ENCODE measurements at places on chromosomes 4 and X. TPM values are rescaled to one million over a fixed set of nuclear protein-coding genes. Genes with fewer than 3 reads are reported as not detected.

The NUDT11 gene
- total RNA-seq: 39.3 TPM

The CXorf65 gene
- total RNA-seq: not detected

The AMBN gene
- not detected for total RNA-seq

The AGTR2 gene
- total RNA-seq: not detected

The PSAPL1 gene
- not detected for total RNA-seq

The OPRPN gene
- not detected for total RNA-seq

The EMD gene
- total RNA-seq: 104 TPM

The CENPVL3 gene
- 5.2 TPM for total RNA-seq

The MAGEC3 gene
- not detected for total RNA-seq

The SERTM2 gene
- 0.58 TPM for total RNA-seq

The POLN gene
- 1.5 TPM for total RNA-seq

The FGF2 gene
- 153 TPM for total RNA-seq

The LAS1L gene
- 61.6 TPM for total RNA-seq

The RS1 gene
- total RNA-seq: not detected

The CLCN5 gene
- 9.7 TPM for total RNA-seq

The MYOZ2 gene
- total RNA-seq: not detected

The PAGE2B gene
- not detected for total RNA-seq

The GLRA3 gene
- not detected for total RNA-seq

The PRDM5 gene
- 23.7 TPM for total RNA-seq

The NUP62CL gene
- total RNA-seq: 2.6 TPM

The TRIM2 gene
- 59.8 TPM for total RNA-seq

The ADH1C gene
- total RNA-seq: not detected

The ZCCHC18 gene
- total RNA-seq: 2.6 TPM

The KLB gene
- total RNA-seq: not detected

The NAP1L3 gene
- 58.8 TPM for total RNA-seq

The SULT1E1 gene
- not detected for total RNA-seq

The FAM184B gene
- 0.46 TPM for total RNA-seq

The CPZ gene
- total RNA-seq: 28.8 TPM

The PLP1 gene
- 49.2 TPM for total RNA-seq

The COL4A5 gene
- 22.9 TPM for total RNA-seq

The NXF2B gene
- not detected for total RNA-seq

The SMPX gene
- total RNA-seq: not detected

The SPANXA1 gene
- total RNA-seq: not detected

The CXCL10 gene
- total RNA-seq: not detected

The HS6ST2 gene
- total RNA-seq: 3.7 TPM

The EDA gene
- total RNA-seq: 10.5 TPM

The UCP1 gene
- total RNA-seq: 0.29 TPM

The CASP3 gene
- total RNA-seq: 81.1 TPM

The TBX22 gene
- total RNA-seq: 0.33 TPM

The AKAP14 gene
- total RNA-seq: 1.3 TPM

The LPAR4 gene
- 16.3 TPM for total RNA-seq

The NIPAL1 gene
- total RNA-seq: 5.2 TPM

The JCHAIN gene
- total RNA-seq: not detected

The IL15 gene
- total RNA-seq: 0.61 TPM

The TEX11 gene
- 0.61 TPM for total RNA-seq

The PRRG3 gene
- 5.4 TPM for total RNA-seq

The PFKFB1 gene
- 0.30 TPM for total RNA-seq

The ATP8A1 gene
- total RNA-seq: 12.2 TPM

The TRPC3 gene
- 0.57 TPM for total RNA-seq

The ZNF141 gene
- total RNA-seq: 45.9 TPM

The CT45A6 gene
- total RNA-seq: not detected
